DMS153 (cell line): ENCODE measurements at places on chromosomes 16 and 17.
A peak's percentile ranks its signal among the peaks of the same experiment; 100 is the strongest.

DNA sequence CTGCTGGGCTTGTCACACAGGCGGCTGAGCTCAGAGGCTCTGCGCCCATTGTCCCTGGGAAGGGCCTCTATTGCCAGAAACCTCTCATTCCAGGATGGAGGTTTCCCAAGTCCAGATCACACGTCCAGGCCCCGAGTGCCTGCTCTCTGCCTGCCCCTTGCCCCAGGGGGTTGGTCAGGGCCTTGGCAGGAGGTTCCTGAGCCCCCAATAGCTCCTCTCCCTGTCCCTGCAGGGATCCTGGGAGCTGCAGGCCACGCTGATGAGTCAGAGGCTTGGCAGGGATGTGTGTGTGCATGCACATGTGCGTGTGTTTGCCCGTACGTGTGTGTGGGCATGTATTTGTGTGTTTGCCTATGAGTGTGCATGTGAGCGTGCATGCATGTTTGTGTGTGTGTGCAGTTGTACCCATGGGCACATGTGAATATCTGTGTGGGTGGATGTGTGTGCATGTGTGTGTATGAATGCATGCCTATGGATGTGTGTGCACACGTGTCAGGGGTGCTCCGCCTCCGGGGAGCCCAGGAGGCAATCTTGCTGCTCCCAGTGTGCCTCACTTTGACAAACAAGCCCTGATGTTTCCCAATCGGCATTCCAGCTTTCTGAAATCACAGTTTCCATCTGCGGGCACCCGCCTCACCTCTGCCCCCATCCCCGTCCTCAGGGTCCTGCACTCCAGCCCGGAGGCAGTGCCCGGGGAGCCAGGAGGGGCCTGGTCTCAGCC, 98.4 kb upstream of the GSE1 start:
- no peak for DNase-seq

DNA sequence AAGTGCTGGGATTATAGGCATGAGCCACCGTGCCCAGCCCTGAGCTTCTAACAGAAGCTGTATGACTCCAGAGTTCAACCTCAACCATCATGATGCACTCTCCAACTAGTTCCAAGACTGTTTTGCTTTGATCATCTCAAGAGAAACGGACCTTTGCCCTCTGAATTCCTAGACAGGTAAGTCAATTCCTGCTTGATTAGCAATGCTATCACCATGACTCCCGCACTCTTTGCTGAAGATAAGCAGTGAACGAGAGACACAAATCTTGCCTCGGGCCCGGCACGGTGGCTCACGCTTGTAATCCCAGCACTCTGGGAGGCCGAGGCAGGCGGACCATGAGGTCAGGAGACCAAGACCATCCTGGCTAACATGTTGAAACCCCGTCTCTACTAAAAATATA, 22.2 kb downstream of the ANKFY1 start:
- DNase-seq = no peak

GRCh38 chr16:89335803-89336485, 118.4 kb downstream of the ZNF778 start:
- DNase-seq = no peak

GRCh38 chr17:45339646-45340605, 23.1 kb upstream of the MAP3K14 start:
- no peak for DNase-seq

GRCh38 chr16:67647681-67648080, 2.7 kb downstream of the CARMIL2 start:
- no peak for DNase-seq

- no peak for DNase-seq
Observed at GRCh38 chr16:78290395-78290794, 190.9 kb downstream of the WWOX start.

DNA sequence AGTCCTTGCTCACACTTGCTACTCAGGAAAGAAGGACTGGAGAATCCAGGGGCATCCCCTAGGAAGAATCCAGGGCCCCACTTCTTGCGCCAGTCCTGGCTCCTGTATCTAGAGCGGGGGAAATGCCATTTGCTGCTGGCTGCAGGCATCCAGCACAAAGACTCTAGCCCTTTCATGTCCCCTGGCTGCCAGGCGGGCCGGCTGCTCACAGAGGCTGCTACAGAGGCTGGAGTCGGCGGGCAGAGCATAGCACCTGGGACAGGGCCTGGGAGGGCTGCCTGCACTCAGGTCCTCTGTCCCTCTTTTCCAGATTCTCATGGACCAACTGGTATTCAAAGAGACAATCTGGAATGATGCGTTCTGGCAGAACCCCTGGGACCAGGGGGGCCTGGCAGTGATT, 13.8 kb downstream of the SMIM5 start:
- DNase-seq = no peak

DNA sequence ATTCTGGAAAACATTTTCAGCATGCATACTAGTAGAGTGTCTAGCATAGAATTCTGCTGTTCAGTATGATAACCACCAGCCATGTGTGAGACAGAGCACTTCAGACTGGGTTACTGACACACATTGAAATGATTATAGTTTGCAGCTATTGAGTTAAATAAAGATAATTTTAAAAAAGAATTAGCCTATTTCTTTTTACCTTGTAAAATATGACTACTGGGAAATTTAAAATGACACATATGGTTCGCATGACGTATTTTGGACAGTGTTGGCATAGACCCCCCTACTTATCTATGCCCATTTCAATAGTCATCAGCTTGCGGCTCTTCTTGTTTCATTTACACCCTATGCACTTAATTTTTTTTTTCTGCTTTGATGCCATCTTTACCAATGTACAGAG, 4.7 kb upstream of the SDK2 start:
- no peak for DNase-seq

DNA sequence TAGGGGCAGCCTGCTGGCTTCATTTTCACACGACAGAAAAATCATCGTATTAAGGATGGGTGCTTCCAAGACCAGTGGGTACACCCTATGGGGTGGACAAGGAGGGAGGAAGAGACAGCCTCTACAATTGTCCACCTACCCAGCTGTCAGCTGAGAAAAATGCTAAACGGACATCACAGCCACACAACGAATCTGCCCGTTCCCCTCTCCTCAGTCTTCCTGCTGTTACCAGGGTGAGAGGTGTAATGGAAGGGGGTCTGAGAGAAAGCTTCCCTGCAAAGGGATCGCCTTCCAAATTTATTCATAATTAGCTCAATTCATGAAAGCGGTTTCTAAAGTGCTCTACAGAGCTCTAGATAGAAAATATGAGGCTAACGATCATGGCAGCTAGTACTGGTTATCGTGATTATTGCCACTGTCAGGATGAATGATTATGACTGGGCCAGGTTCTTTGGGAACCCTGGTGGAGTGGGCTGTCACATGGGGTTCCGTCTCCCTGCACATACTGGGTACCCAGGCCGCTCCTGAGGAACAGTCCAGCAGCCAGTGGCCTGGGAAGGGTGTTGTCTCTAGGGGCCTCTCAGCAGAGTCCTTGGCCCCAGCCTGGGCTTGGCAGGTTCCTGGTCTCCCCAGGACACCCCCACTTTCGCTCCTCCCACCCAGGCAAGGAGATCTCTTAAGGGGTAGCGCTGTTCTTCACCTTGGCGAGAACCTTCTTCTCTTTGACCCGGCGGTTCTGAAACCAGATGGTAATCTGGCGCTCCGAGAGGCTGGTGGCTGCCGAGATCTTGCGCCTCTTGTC, 2.2 kb downstream of the HOXB13 start:
- no peak for DNase-seq

DNA sequence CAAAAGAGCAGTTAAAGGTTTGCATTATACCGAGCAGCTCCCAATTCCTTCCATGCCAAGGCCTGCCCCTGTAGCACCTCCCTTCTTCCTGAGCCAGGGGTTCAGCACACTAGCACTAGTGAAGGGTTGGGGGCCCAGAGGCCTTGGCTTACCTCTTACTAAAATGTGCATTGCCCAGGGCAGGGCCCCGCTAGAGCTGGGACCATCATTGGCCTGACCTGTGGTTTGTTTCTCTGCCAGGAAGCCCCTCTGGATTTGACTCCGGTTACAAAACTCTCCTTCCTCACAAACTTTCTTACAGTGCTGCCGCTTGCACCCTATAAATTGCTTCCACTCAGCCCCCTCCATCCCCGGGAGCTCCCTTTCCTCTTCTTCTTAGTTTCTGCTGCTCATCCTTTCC, 33.8 kb downstream of the MPRIP start:
- no peak for DNase-seq

DNA sequence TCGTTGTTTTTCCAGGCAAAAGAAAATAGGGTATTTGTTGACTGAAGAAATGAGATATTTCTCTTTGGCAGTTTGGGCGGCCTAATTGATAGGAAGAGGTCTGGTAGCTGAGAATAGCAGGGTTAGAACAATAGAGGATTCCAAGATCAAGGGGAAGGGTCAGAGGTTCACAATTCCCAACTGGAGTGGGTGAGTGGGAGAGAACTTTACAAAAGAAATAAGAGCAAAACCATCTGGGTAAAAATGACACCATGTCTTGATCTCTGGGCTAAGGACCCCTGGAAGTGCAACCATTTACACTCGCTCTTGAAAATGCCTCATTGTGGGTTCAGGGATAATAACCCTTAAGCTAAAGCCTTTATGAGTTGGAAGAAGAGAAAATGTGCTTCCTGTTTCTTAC, 180.5 kb downstream of the CDH13 start:
- DNase-seq = no peak

DNA sequence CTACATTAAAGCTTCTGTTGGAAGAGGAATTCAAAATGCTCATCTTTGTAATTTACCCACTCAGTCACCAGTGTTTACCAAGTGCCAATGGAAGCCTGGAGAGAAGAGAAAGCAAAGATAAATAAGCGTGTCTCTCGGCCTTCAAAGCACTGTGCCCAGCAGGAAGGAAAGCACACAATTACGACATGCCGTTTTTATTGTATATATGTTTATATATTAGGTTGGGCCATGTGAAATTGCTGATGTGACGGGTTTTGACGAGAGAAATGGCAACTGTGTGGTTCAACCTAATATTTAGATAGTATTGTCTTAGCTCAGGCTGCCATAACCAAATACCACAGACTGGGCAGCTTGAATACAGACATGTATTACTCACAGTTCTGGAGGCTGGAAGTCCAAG, 79.3 kb upstream of the HSBP1 start:
- DNase-seq = peak; percentile 91

DNA sequence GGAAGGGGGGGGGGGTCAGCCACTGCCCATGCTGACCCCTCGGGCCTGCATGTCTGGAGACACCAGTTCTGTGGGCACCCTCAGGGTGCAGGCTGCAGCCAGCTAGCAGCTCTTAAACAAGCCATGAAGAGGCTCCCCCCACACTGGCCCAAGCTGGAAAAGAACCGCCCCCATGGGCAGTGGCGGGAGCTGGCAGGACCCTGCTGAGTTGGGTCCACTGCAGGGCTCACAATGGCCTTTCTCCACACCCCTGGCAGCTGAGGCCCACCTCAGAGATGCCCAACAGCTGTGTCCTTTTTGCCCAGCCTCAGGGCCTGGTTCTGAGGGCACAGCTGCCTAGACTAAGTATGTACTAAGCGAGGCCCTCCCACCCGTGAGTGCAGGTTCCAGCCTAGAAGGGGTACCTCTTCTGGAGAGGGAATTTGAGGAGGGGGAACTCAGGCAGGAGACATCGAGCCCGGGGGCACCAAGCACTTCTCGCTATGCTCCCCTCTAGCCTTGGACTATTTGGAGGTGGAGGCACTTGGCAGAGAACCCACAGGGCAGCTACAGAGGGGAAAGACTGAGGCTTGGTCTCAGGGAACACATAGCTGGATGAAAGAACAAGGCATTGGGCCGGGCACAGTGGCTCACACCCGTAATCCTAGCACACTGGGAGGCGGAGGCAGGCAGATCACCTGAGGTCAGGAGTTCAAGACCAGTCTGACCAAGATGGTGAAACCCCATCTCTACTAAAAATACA, 3.2 kb downstream of the THRA start:
- DNase-seq = no peak

DNA sequence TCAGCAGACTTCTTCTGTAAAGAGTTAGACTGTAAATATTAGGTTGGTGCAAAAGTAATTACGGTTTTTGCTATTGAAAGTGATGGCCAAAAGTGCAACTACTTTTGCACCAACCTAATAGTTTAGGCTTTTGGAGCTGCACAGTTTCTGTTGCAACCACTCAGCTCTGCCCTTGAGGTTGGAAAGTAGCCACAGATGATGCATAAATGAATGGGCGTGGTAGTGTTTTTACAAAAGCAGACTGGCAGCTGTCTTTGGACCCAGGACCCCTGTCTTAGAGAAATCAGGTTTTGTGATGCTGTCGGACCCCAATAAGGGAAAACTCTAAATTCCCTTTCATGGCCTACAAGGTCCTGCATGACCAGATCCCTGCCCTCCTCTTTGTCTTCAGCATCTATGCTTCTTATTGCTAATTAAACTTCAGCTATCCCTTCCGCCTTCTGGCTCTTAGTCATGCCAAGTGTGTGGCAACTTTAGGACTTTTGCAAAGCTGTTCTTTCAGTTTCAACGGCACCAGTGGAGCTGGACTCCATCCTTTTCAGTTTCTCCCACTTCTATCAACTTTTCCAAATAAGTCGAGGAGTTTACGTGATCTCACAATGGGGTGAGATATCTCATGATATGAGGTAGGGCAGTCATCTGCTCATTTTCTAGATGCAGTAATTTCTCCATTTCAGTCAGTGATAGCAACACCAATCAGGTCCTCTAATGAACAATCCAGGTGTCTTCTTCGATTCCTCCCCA, 232.3 kb downstream of the XYLT1 start:
- no peak for DNase-seq

DNA sequence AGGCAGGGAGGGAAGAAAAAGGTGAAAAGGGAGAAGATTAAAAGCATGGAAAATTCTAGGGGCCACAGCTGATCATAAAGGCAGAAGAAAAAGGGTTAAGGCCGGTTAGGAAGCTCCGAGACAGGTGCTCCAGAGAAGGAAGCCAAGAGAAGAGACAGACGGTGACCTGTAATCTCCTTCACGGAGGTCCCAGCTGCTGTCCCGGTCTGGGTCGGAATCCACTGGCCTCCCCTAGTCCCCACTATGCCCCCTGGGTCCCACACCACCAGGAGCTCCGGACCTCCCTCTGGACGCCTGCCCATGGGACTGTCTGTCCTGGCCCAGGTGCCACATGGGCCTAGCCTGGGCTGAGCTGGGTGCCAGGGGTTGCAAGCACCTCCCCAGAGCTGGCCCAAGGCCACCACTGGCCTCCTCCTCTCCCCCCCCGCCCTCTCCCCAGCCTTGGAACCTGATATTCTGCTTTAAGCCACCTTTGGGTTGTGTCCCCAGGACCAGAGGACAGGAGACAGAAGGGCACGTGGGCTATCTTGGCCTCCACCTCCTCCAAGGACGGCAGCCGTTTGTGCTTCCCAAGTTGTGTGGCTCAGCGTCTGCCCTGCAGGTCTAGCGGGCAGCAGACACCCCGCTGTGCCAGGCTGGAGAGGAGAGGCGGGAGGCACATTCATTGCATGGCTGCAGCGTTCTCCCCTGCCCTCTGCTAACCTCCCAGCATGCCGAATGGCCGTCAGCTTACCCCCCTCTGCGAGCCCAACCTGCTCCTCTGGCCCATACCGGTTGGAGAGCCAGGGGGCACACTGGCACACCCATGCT, 102.4 kb downstream of the ENGASE start:
- DNase-seq = no peak

- no peak for DNase-seq
Observed at GRCh38 chr16:84662471-84662870, 14.2 kb downstream of the KLHL36 start.
